IPS-NIHi11 (cell line): ENCODE measurements at places on chromosomes 13 and 19.

DNA sequence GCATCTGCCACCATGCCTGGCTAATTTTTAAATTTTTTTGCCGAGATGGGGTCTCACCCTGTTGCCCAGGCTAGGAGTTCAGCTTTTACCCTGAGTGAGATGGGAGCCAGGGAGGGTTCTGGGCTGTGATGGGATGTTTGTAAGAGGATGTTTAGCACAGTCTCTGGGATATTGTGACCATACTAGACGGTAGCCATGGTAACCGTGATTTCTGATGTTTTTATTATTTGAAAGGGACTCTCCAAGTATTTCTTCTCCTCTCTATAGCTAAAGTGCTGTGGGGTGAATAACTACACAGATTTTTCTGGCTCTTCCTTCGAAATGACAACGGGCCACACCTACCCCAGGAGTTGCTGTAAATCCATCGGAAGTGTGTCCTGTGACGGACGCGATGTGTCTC lies 10.4 kb downstream of the TSPAN16 start:
- no peak for DNase-seq

DNA sequence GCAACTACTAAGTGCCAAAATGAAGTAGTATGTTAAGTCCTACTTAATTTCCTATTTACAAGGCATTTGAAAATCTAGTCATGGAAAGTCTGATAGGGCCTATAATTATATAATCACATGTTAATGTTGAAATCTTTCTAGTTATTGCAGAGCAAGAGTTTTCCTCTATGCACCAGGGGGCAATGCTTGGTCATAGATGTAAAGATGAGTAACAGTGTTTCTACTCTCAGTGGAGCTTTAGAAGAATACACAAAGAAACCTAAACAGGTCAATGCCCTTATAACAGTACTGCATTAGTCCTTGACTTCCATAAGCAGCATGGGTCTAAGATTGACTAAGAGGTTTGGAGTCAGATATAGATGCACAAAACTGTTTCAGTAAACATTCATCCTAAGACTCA lies 218.7 kb downstream of the KCTD12 start:
- no peak for DNase-seq

- no peak for DNase-seq
These were observed 20.6 kb downstream of the CRTC1 start for GRCh38 chr19:18704054-18704453.

- no peak for DNase-seq
These were observed 11.4 kb upstream of the EDDM13 start for GRCh38 chr19:56261145-56261544.

DNA sequence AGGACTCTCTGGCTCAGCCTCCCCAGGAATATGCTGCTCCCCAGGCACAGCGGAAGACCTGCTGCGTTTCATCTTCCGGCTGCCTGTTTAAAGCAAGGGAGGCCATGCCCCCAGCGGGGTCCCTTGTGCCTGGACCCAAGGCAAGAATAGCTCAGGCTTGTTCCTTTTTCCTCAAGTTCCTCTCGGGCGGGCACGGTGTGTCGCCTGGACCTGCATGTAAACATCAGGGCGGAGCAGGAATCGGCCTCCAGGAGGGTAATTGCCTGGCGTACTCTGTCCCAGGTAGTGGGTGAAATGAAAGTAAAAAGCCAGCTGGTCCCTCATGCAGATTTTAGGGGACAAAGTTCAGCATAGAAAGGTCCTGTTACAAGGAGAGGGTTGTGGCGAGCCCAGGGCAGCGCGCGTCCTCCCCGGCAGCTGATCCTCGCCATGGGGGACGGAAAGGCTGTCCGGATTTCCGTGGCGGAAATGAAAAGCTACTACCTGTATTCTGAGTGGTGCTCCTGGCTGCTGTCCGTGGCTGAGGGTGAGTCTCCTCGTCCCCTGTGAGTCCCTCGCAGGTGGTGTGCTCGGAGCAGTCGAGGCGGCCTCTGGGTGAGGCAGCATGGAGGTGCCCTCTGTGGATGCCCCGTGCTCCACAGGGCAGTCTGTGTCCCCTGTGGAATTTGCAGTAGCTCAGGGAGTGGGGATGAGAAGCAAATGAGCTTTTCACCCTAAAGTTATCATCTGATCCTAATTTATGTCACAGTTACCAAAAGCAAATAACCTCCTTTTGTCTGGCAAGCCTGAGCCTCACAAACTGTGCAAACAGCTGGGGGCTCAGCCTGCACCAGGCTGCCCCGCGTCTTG lies 16.2 kb downstream of the MCF2L start:
- DNase-seq: no peak

DNA sequence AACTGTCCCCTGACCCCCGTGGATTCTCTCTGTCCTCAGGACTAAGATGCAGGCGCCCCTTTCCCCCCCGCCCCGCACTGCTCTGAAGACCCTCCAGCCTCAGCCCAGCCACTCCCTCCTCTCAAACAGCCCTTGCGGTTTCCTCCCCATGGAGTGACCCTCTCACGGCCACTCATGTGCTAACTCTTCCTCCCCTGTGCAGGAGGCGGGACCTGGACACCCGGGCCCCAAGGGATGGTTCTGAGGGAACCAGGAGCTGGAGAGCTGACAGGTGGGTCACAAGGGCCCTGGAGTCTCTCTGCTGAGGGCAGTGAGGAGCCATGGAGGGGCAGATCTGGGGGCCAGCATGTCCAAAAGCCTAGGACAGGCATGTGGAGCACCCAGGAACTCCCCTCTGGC lies 1.9 kb downstream of the ISOC2 start:
- no peak for DNase-seq

GRCh38 chr13:28679628-28680027 lies 20.7 kb downstream of the POMP start:
- DNase-seq: no peak
